GM12892 (cell line): ENCODE measurements at places on chromosomes 11 and 22.
A peak's percentile ranks its signal among the peaks of the same experiment; 100 is the strongest.

GRCh38 chr22:23574371-23574811, 5.7 kb downstream of the IGLL1 start:
- DNase-seq: no peak

DNA sequence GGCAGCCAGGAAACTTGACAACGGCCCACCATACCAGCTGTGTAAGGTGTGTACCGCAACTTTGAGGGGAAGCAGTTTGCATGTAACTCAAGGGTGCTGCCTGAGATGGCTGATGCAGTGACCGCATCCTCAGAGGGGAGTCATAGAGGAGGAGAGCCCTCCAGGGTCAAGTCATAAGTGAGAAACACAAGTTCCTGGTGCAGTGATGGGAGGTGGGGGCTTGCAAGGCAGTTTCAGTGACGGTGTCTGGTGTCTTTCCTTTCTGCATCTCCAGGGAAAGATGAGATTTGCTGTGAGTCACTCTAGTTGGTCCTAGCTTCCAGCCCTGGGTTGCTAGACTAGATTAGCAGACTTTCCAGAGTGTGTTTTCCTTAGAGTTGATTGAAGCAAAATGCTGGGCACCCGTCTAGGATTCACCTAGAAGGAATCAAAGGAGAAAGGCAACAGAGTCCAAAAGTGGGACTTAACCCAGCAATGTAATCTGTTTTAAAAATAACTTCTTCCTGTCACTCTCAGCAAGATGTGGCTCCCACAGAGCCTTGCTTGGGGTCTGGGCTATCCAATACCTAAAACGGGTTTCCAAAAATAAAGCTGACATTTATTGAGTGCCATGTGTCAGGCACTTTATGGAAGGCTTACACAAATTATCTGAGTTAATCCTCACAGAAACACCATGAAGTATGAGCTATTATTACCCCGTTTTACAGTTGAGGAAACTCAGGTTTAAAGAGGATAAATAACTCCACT, 265.4 kb upstream of the PLET1 start:
- DNase-seq: no peak

DNA sequence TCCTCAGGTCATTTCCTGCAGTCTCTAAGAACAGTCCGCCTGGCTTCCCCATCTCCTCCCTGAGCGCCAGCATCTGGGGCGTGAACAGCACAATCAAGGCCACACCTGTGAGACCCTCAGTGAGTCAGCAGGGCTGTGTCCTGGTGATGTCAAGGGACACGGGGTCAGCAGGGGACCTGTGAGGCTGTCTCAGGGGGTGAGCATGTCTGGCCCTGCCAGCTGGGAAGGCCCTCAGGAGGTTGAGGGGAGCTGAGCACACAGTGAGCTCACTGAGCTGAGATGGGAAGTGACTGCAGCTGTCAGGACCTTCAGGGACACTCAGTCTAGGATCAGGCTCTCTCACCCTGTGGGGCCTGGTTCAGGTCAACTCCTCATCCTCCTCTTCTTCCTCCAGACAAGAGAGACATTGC, 46.6 kb upstream of the VPREB1 start:
- no peak for DNase-seq

GRCh38 chr22:46596819-46597218, 23.4 kb upstream of the GRAMD4 start:
- no peak for DNase-seq

DNA sequence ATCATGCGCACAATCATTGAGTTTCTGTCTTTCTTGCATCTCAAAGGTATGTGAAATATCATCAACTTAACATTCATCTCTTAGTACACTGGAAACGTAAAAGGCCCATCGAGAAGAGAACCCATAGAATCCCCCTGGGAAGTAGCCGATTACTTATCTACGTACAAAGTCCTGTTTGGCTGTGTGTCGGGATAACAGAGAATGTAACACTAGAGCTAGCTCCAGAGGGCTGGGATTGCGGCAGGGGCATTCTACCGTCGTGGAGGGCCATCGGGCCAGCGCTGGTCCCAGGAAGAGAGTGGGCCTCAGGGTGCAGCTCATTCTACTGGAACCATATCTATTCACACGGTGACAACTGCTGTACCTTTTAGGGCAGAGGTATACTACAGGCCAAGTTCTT, 4.5 kb downstream of the GAL start:
- no peak for DNase-seq

GRCh38 chr11:86070142-86071056, 1.5 kb upstream of the PICALM start:
- no peak for DNase-seq

DNA sequence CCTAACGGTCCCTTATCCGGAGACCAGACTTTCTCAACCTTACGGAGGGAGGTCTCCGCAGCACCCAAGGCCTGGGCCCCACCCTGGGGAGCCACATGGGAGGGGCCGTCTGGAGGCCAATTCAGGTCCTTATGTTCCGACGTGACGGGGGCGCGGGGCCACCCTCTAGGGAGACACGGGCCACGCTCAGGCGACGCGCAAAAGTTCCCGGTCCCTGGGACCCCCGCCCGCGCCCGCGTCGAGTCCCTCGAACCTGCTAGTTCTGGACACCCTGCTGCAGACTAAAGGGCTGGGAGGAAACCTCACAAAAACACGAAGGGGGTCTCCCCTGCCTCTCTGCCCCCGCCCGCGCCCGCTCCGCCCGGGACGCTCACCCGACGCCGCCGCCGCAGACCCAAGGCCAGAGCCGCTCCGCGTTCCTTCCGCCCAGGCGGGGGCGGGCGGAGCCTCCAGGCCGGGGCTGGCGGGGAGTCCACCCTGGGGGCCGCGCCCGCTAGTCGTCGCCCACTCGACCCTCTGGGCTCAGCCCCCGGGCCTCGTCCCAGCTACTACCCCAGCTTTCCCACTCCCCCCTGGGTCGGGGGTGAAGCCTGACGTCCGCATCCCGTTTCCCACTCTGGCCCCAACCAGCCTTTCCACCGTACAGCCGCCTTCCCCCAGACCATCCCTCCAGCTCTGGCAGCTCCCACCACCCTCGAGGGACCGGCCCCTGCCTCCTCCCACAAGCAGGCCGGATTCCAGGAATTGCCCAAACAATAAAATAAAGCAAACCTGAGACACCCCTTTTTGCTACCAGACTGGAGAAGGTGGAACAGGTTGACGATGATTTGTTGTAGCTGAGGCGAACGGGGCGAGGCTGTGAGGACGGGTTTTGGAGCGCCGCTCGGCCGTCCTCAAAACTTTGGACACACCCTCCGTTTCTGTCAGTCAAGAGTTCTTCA, 2.7 kb downstream of the RNH1 start:
- DNase-seq: peak; percentile 66

DNA sequence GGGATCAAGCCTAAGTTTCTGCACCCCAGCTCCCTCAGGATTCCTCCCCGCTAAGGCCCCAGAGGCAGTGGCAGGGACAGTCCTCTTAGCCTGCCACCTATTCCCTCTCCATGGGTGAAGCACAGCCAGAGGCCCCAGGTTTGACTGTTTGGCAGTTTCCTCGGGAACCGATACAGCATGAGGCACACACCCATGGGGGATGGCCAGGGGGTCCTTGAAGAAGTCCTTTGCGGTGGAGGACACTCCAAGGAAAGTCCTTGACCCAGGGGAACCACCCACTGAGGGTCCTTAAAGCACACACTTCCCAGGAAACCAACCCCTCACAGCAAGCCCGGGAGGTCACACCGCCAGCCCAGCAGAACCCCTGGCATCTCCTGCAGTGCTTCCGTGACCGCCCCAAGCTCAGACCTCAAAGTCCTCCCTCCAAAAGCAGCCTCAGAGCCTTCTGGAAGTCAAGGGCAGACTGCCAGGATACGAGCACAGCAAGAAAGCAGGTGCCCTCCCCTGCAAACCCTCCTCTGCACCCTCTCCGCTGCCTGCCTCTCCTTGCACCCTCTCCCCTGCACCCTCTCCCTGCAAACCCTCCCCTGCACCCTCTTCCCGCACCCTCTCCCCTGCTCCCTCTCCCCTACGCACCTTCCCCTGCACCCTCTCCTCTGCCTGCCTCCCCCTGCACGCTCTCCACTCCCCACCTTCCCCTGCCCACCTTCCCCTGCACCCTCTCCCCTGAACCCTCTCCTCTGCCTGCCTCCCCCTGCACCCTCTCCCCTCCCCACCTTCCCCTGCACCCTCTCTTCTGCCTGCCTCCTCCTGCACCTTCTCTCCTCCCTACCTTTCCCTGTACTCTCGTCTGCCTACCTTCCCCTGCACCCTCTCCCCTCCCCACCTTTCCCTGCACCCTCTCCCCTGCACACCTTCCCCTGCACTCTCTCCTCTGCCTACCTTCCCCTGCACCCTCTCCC, 1.4 kb downstream of the SIGIRR start:
- no peak for DNase-seq

- no peak for DNase-seq
Measured at GRCh38 chr11:96943970-96944369, 554.2 kb downstream of the JRKL start.

GRCh38 chr22:31496735-31497146, 405 bp downstream of the SFI1 start:
- DNase-seq: no peak

GRCh38 chr11:95065336-95065735, 1.4 kb upstream of the SRSF8 start:
- DNase-seq: no peak
